DMS 273 treated with DMSO at 0.1 percent for 48 hours (cell line): ENCODE measurements at places on chromosomes 11 and 22.

DNA sequence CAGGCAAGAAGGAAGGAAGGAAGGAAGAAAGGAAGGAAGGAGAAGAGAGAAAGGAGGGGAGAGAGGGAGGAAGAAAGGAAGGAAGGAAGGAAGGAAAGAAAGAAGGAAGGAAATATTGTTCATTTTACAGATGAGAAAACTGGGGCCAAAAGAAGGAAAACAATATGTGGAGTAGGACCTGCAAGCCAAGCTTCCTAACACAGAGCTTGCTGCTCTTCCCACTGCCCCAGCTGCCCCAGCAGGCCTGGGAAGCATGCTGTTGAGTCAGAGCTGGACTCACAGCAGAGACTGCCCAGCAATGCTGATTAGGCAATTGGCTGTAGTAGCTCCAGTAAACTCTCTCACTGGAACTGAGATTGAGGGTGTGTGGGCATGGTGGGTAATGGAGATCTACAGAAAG lies 42.6 kb upstream of the SMCO4 start:
- no peak for DNase-seq

DNA sequence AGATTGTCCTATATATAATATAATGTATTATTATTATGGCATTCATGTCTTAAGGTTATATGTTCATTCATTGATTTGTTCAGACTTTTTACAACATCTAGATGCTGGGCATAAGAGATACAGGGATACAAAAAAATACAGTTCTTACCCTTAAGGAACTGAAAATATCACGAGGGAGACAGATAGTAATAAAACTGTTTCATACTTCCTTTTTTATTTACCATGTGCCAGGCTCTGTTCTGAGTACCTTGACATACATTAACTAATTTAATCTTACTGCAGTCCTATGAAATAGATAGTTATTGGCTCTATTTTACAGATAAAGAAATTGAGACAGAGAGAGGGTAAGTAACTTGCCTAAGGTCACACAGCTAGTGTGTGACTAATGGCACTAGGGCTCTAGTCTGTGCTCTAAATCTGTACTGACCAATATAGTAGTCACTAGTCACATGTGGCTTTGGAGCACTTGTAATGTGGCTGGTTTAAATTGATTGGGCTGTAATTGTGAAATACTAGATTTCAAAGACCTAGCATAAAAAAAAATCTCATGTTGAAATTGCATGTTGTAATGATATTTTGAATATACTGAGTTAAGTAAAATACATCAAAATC lies 21.3 kb downstream of the TRIM44 start:
- no peak for DNase-seq

DNA sequence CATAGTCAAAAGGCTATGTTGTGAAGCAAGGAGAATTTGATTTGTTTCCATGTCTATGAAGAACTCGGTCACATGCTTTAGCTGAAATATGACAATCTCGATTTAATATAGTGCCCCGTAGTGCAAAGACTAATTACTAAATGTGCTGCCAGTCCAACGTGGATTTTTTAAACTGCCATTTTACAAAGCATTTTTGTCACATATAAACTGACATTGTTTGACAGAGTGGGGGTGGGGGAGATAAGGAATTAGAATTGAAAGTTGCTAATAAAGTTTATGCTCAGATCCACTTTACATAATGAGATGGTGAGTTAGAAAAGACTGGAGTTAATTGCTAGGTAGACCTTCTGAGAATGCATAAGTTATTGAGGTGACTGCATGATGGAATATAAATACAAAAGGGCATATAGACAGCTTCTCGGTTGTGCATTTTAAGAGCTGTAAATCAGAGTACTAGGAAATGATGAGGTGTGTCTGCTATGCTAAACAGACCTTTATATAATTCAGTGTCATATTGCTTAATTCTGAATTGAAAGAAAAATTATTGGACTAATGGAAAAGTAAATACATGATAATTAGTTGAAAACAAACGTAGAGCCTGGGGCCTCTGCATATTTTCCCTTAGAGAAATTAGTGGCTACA lies 158.9 kb upstream of the MTNR1B start:
- DNase-seq: no peak

DNA sequence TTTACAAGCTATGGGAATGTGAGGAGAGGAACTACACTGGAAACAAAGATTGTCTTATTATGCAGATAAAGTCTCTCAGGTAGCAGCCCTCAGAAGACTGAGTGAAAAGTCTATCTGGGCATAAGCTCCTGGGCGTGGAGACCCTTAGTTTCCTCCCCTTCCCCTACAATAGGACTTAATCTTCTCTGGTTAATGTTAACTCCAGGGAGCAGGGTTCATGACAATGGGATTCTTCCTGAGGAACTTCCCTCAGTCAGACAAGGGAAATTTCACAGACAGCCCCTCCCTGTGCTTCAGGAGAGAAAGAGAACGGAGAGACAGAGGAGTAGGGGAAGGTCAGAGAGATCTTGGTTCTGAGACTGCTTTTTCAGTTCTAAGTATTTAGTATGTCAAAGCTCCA lies 1428.6 kb downstream of the LRRC4C start:
- no peak for DNase-seq

GRCh38 chr11:33132510-33132909 lies 28.8 kb downstream of the CSTF3 start:
- DNase-seq: no peak

GRCh38 chr11:115927823-115928329 lies 423.7 kb upstream of the CADM1 start:
- no peak for DNase-seq

GRCh38 chr11:65452806-65453490 lies 30.4 kb downstream of the NEAT1 start:
- DNase-seq: no peak

- no peak for DNase-seq
Measured at GRCh38 chr22:34588871-34589545, 476.9 kb upstream of the ISX start.

GRCh38 chr11:86196085-86196696 lies 48.4 kb upstream of the EED start:
- no peak for DNase-seq

DNA sequence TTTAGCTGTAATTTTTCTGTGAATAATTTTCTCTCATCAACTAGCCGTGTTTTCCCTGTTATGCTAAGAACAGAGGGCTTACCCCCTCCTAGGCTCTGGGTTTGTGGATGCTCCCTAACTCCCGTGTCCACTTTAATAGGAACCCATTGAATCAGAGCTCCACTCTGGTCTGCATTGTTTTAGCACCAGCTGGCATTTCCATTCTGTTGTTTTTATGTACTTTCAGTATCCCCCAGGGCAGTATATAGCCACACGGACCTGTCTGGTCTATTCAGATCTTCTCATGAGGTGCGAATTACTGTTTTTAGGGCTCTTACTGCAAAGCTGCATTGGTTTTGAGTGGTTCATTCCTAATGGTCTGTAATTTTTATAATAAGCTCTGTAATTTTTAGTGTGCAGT lies 16.0 kb downstream of the POLD3 start:
- no peak for DNase-seq

DNA sequence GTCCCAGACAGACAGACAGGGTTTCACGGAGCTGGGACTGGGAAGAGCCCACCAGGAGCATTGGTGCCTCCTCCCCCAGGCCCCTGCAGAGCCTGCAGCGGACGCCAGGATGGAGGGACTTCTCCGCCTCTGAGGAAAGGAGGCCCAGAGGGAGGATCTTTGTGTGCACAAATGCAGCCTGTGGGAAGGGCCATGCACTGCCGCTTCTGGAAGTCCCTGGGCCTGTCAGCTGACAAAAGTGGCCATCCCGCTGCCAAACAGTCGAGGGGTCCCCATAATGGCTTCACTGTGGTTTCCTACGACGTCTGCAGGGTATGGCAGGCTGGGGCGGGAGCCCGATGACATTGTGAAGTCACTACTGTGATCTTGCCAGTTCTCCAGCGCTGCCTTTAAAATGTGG lies 73.8 kb downstream of the TP53I11 start:
- no peak for DNase-seq

- no peak for DNase-seq
Measured at GRCh38 chr11:41486424-41486823, 27.0 kb upstream of the LRRC4C start.

DNA sequence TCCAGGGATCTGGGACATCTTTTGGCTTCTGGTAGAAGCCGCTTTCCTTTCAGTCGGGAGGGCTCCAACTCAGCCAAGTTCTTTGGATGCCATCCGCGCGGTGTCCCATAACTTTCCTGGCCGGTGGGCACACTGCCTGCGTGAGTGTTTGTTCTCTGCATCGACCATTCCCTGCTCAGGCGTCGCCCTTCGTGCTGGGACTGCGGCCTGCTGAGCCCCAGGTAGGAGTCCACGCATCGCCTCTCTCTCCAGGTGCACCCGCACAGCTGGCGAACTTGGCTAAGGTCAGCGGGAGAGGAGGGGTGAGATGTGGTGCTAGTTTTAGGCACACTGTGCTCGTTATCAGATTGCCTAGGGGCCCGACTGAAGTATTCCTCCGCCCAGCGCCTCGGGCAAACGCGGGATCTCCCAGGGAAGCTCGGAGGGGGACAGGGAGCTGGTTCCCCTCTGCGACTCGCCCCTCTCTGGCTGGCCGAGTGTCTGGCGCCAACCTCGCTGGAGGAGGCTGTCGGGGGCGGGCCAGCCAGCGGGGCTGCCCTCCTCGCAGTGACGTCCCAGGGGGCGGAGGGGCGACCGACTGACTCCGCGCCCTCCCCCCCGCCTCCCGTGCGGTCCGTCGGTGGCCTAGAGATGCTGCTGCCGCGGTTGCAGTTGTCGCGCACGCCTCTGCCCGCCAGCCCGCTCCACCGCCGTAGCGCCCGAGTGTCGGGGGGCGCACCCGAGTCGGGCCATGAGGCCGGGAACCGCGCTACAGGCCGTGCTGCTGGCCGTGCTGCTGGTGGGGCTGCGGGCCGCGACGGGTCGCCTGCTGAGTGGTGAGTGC lies at the start of gene LAYN:
Gene LAYN (plus strand): TSS at position 607 of the 823 bp plus-strand sequence. CDS start 124 bp downstream, at position 731.
- DNase-seq: no peak

DNA sequence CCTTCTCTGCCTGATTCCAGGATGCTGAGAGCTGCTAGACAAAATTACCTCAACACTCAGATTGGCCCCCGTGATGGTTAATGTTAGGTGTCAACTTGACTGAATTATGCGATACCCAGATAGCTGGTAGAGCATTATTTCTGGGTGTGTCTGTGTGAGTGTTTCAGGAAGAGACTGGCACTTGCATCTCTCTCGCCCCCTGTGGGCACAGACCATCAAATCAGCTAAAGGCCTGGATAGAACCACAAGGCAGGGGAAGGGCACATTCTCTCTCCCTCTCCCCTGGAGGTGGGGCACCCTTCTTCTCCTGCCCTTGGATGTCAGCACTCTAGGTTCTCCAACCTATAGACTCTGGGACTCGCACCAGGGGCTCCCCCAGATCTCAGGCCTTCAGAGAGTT lies 79.7 kb downstream of the KIRREL3 start:
- DNase-seq: no peak

DNA sequence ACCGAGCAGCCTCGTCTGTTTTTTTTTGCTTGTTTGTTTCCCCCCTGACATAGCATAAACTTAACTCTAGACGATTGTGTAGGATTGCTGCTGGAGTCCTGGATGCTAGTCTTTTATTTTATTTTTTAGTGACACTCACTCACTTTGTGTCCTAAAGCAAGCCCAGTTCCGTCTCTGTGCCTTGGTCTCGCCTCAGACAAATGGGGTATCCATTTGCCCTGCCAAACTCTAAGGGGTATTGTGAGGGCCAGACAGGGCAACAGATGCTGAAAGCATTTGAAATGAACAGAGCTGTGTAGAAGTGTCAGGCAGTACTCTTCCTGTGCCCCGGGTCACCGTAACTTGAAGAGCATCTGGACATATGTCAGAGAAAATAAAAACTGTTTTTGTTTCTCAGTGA lies 34.8 kb upstream of the DKK3 start:
- no peak for DNase-seq

- no peak for DNase-seq
Measured at GRCh38 chr22:46108564-46109473, 41.5 kb upstream of the PPARA start.

- no peak for DNase-seq
Measured at GRCh38 chr11:119085437-119085847, 761 bp downstream of the HMBS start.

GRCh38 chr11:65036931-65037330 lies 4.1 kb upstream of the SAC3D1 start:
- DNase-seq: no peak

- no peak for DNase-seq
Measured at GRCh38 chr11:27290261-27291050, 72.6 kb downstream of the CCDC34 start.

DNA sequence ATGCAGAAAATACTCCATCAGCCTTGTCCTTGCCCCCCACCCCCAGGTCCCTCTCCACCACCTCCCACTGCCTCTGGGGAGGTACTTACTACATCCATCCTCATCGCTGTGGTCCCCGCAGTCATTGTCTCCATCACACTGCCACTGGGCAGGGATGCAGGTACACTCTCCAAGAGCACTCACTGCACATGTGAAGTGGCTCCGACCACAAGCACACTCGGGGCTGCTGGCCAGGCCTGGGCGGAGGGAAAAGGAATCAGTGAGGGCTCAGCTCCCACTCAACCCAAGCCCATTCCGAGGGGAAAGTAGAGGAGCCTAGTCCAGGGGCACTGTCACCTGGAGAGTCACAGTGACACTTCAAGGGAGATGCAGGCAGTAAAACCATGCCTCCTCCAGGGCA lies 15.7 kb downstream of the LRP4 start:
- DNase-seq: no peak

DNA sequence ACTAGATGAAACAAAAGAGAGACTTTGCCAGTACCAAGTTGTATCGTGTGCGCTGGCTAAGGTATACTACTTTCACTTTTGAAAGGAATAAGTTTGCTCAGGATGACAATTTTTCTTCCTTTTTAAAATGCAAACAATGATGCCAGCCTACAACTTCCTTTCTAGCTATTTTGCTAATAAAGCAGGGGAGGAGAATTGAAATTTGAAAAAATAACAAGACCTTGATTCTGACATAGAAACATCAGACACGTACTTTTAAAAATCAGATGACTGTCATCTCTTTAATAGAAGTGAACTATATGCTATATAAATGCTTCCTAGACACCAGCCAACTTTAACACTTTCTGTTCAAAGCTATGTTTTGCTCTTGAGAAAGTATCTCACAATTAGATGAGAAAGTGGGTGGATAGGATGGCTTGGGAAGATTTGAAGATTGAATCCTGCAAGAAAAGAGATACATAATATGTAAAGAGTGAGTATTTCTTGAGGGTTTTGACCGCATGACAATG lies 41.7 kb upstream of the BLID start:
- DNase-seq: no peak

DNA sequence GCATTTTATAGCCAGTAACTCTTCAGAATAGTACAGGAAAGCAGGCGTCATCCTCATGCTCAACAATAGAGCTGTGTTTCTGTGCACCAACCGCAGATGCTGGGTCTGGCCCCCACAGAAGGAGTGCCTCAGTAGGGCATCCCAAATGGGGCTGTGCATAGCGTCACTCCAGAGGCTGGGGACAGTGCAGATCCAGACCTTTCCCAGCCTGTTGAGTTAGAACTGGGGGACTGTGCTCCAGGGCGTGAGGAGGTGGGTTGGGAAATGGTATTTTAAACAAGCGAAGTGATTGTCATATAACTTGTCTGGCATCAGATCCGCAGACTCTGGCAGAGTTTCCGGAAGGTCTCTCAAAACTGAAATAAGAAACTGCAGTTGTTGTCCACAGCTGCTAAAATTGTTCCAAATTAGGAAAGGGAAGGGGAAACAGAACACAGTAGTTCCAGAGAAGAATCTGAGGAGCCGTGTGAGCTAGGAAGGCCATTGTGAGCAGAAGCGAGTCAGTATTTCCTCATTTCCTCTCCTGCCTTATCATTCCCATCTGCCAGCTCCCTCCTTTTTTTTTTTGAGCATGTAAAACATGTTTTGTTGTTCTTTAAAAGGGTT lies 52.2 kb downstream of the JAM3 start:
- DNase-seq: no peak
